Activated CD4-positive, alpha-beta memory T cell treated with anti-CD3 and anti-CD28 coated beads for 36 hours (primary cell): ENCODE measurements at places on chromosomes 16 and 17. TPM values are rescaled to one million over a fixed set of nuclear protein-coding genes. Genes with fewer than 3 reads are reported as not detected.

The MMP2 gene
- not detected for total RNA-seq

The AIPL1 gene
- not detected for total RNA-seq

The TMEM170A gene
- total RNA-seq, result 25.6 TPM

The CA5A gene
- not detected for total RNA-seq

The GP1BA gene
- not detected for total RNA-seq

The MFSD6L gene
- total RNA-seq, result not detected

The ST6GALNAC2 gene
- 0.19 TPM for total RNA-seq

The PRDM7 gene
- not detected for total RNA-seq

The CBLN1 gene
- total RNA-seq, result not detected

The CLEC18C gene
- not detected for total RNA-seq

The FADS6 gene
- not detected for total RNA-seq

The ZFP3 gene
- total RNA-seq, result 1.9 TPM

The MEOX1 gene
- 0.34 TPM for total RNA-seq

The SCARF1 gene
- 3.2 TPM for total RNA-seq

The CD300LB gene
- total RNA-seq, result not detected

The HOXB5 gene
- not detected for total RNA-seq

The RASL10B gene
- total RNA-seq, result 0.26 TPM

The RNF112 gene
- total RNA-seq, result 0.86 TPM

The ARSG gene
- total RNA-seq, result 10.8 TPM

The AGRP gene
- total RNA-seq, result not detected

The PIPOX gene
- 2.4 TPM for total RNA-seq

The KRTAP1-5 gene
- total RNA-seq, result not detected

The NACA2 gene
- not detected for total RNA-seq

The RHBDL3 gene
- 0.17 TPM for total RNA-seq

The PSMB10 gene
- 193 TPM for total RNA-seq

The CACNG5 gene
- not detected for total RNA-seq

The CDRT15L2 gene
- total RNA-seq, result not detected

The OR4D1 gene
- total RNA-seq, result 0.17 TPM

The DYNC1LI2 gene
- 37.9 TPM for total RNA-seq

The AANAT gene
- not detected for total RNA-seq

The KRTAP2-2 gene
- total RNA-seq, result not detected

The ESRP2 gene
- total RNA-seq, result 0.59 TPM
